Stimulated activated CD4-positive, alpha-beta T cell treated with anti-CD3 and anti-CD28 coated beads, Interleukin-2, amount 100 ng/mL, for 48 hours (primary cell): ENCODE measurements at places on chromosomes 2 and 18.

GRCh38 chr18:75293591-75293990 lies 83.0 kb downstream of the TSHZ1 start:
- no peak for DNase-seq

DNA sequence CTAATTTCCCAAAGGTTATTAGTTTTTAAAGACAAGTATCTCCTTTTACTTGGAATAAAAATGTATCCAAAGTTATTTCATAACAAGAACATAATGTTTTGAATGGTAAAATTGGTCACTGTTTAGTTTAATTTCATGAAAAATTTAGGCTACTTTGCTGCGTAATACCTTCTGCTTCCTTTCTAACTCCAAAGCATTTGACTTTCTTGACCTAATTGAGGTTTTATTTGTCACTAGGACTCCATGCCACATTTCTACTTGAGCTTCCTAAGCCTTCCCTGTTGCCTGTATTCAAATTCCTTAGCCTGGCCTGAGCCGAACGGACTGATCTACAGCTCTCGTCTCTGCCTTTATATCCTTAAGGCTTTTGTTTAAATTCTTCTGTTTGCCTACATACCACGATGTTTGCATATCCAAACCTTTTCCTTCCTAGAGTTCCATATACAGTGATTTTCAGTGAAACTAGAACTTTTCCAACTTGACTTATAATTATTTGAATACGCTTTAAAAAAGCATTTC lies 25.1 kb downstream of the ARMC9 start:
- no peak for DNase-seq

DNA sequence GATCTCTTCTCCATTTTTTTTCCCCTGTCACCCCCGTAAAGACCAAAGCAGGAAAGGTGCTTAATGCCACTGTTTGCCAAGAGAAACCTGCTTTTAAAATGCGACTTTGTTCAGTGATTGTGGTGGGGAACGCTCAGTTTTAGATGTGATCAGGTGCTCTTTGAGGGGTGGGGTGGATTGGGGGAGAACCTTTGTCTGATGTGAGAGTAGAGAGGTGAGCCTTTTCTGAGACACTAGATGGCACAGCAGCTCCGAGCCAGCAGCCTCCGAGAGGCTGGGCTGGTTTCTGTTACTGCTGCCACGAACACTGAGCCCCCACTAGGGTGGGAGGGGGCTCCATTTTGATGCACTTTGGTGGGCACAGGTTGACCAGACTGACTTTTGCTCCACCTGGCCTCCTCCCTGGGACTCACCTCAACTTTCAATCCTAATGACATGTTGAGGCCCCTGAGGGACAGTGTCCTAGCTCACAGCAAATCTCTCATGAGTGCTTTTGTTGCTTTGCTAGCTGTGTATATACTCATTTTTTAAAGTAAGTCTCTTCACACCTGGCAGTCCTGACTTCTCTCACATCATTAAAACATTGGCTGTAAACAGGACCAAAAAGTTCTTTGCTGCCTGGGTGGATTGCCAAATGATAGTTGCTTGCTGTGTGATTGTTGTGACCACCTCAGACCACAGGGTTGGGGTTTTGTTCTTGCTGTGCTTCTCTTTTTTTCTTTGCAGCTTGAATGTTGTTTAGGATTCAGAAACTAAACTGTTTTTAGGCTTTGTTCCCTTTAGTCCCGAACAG lies 98.2 kb upstream of the MAP3K20 start:
- no peak for DNase-seq

DNA sequence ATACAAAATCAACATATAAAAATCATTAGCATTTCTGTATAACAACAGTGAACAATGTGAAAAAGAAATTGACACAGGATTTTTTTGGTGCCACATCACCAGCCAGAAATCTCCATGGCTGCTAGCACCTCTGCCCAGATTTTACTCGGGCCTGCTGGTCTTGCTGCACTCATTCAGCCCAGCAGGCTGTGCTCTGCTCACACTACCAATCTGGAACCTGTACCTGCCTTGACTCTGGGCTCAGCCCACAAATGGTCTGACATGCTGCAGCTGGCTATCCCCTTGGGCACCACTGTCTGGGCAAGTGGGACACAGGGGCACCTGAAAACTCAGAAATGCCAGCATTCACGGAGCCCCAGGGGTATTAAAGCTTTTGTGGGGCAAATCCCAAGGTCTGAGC lies 392.5 kb upstream of the NRXN1 start:
- DNase-seq: no peak

DNA sequence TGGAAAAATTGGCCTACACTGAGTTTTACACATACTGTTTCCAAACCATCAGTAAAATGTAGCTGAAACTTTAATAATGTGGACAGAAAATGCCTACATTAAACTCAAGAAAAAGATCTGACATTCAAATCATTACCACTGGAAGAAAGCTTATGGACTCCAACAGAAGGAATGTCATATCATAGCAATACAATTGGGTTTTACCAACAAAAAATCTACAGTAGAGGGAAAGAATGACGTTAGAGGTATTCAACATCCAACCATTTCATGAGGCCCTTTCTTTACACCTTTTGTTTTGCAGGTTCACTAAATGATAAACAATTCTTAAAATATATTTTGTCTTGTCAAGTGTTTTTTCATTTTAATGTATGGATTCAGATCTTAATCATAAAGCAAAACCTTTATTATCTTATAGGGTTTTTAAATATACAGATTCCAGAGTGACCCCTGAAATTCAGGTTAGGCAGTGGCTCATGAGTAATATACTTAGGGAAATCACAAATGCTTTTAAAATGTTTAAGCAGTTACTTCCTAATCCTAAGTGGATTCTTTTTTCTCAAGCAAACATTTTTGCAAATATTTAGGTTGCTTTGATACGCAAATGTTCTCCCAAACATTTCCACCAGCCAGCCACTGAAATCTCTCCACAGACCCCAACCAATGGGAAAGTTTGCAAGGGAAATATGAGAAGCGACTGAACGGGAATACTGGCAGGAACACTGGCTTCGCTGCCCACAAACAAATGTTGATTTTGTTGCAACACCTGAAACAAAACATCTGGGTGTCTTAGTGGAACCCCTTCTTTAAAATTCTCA lies 168.7 kb downstream of the TCF4 start:
- no peak for DNase-seq

DNA sequence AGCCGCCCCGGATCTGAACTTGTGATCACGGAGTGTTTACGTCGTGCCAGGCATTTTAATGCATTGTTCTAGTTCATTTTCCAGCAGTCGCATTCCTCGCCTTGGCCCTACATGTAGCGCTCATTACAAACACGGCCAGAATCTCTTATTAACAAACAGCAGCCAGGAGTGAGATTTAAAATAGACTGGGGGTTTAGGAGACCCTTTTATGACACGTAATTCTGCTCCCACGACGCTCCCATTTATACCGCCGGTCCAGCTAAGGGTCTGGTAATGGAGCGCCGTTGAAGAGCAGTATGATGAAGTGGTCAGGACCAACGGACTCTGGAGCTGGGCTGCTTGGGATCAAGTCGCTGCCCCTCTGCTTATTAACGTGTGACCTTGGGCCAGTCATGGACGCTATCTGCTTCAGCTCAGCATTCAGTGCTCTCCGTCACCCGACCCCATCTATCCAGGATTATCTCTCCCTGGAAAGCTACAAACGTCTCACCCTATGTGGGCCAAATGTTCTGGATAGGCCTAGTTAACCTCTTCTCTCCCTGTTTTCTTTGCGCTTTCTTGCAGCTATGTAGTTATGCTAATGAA lies 745 bp downstream of the MSH2 start:
- no peak for DNase-seq

- no peak for DNase-seq
Measured at GRCh38 chr2:177595126-177595845, 202.7 kb downstream of the AGPS start.

- DNase-seq: peak; percentile 46
Measured at GRCh38 chr18:961644-962355, 57.1 kb downstream of the ADCYAP1 start.

- DNase-seq: no peak
Measured at GRCh38 chr18:80246445-80247392, 595 bp downstream of the PARD6G start.

- no peak for DNase-seq
Measured at GRCh38 chr2:113698892-113699447, 57.5 kb downstream of the SLC35F5 start.

- no peak for DNase-seq
Measured at GRCh38 chr2:179239195-179239594, 25.4 kb downstream of the SESTD1 start.

DNA sequence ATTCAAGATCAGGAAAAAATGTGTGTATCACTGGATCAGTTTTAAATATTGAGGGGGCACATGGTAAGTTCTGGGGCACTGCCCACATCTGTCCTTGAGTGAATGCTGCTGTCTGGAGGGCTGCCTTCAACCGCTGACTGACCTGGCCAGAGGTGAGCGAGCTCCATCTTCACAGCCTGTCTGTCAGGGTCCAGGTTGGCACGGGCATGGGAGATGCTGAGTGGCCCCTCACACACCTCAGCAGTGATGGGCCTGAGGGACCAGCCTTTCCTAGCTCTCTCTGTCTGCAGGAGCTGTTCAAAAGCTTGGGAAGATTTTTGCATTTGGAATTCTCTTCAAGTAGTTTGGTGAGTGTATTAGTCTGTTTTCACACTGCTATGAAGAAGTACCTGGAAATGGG lies 114.8 kb upstream of the ALKAL2 start:
- DNase-seq: no peak

DNA sequence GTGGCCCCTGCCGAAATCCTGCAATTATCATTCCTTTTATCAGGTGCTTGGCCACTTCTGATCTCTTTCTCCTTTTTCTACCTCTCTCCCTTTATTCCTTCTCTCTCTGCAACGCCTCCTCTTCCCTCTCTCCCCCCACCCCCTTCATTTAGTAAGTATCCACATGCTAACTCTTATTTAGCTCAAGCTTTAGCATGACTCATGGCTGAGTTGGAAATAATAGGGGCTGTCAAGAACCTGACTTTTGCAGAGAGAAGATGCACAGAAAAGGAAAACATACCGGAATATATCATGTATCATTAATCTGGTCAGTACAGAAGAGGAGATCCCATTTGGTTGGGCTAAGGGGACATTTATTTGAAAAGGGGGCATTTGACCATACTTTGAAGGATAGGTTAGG lies 33.1 kb downstream of the FAM171B start:
- DNase-seq: no peak

GRCh38 chr2:656676-657075 lies 20.5 kb downstream of the TMEM18 start:
- DNase-seq: no peak

DNA sequence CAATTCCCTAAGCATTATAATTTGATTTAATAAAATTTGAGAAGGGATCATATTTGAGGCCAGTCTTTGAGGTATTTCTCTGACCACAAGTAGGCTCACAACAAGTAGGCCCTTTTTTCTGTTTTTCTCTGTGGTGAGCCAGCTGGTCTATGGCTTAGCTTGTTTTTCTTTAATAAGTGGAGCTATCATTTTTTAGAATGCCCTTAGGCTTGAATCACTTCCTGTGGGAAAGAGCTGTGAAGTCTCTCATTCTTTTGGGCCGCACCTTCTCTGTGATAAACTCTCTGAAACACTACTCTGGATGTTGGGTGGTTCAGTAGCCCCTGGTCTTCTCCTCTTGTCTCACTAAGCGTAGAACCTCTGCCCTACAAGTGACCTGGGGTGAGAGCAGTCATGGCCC lies 235.9 kb downstream of the SUCLG1 start:
- DNase-seq: no peak

DNA sequence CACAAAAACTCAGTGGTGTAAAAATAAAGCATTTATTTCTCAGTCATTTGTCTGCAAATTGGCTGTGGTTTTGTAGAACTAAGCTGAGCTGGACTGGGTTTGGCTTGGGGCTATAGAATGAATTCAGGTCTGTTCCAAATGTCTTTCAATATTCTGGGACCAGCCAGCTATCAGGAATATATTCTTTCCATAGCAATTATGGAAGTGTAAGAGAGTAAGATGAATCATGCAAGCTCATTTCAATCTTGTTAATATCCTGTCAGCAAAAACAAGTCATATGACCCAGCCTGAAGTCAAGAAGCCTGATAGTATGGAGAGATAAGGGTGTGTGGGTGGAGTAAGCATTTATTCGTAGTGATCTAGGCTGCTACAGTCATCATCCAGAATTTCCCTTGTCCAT lies 481.0 kb upstream of the CDH2 start:
- no peak for DNase-seq

- DNase-seq: no peak
Measured at GRCh38 chr2:172011812-172012575, 12.2 kb downstream of the METAP1D start.
